ENCODE measurements at places on chromosomes 3 and 15. TPM values are rescaled to one million over a fixed set of nuclear protein-coding genes. Genes with fewer than 3 reads are reported as not detected.

DNA sequence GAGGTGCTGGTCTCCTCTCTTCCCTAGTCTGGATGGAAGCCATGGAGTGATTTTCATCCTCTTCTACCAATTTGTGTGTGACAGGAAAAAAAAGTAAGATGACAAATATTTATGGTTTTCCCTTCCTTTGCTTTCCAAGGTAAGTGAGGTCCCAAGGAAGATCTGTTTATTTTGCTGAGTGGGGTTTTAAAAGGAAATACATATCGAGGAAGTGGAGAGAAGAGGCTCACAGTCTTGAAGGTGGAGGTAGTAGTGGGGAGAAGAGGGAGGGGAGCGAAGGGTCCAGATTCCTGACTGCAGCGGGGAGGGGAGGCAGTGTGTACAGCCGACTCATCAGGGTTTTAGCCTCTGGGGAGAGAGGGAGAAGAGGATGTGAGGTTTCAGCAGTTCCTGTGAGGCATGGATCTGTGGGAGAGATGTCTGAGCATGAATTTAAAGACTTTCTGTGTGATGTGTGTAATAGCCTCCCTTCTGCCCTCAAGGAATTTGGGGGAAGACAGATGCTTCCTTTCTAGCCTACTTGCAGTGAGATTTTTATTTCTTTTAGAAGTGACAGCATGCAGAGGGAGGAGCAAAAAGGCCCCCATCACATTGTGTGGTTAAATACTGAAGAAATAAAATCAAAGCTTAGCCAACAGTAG, 272.4 kb downstream of the THRB start:
- DNase-seq = peak; percentile 18

DNA sequence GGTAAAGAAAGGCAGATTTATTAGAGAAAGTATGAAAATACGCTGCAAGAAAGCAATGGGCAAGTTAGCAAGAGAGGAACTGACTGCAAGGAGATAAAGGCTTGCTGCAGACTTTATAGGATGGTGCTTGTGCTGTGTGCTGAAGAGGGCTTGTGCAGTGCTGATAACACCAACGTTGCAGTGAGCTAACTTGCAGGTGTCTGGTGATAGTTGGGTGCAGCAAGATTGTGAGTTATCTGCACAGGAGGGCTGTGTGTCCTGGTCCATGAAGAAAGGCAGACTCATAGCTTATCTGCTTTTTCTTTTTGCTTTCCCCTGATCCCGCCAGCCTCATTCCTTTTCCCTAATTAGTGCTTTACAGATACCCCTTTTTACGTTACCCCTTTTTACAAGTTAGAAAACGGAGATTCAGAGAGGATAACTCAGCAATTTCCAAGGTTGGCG, 58.0 kb upstream of the ZNF148 start:
- no peak for DNase-seq

DNA sequence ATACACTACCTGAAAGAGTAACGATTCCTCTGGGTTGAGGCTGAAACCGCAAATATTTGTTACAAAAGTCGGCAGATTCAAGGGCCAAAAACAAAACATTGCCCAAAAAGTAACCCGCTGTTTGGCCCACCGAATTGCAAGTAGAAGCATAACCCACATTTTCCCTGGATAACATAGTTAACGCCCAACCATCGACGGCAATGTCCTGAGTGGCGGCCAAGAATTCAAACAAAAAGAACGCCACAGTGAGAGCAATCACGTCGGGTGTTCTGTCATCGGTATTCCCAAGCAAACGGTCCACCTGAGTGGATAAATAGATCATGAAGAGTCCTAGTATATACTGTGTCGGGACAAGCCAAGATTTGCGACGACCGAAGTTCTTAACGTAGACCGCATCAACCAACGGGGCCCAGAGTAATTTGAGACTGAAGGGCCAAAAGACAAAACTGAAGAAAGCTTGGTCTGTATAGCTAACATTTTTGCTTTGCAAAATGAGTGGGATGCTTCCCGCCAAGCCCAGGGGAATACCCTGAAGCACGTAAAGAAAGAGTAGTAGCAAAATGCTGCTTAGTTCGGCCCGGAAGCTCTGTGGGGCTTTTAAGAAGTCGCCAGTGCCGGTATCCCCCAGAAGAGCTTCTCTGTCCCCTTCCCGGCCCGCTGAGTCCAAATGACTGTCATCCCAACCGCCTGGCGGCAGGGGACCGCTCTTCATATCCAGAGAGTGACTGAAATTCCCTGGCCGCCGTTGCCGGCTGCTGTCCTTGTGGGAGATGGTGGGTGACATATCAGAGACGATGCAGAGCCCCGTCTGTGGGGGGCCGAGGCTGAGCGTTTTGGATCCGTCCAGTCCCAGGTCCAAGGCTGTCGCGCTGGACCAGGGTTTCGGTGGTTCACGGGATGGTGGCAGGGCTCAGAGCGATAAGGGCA, 750 bp downstream of the SLC33A1 start:
- peak; percentile 41 for DNase-seq

IGSF10 gene
- 0.17 TPM for polyA plus RNA-seq

- DNase-seq = no peak
These were observed 74.7 kb downstream of the CYP19A1 start for GRCh38 chr15:51263726-51264125.

- no peak for DNase-seq
These were observed 59.2 kb upstream of the IL12A start for GRCh38 chr3:159929171-159930141.

DNA sequence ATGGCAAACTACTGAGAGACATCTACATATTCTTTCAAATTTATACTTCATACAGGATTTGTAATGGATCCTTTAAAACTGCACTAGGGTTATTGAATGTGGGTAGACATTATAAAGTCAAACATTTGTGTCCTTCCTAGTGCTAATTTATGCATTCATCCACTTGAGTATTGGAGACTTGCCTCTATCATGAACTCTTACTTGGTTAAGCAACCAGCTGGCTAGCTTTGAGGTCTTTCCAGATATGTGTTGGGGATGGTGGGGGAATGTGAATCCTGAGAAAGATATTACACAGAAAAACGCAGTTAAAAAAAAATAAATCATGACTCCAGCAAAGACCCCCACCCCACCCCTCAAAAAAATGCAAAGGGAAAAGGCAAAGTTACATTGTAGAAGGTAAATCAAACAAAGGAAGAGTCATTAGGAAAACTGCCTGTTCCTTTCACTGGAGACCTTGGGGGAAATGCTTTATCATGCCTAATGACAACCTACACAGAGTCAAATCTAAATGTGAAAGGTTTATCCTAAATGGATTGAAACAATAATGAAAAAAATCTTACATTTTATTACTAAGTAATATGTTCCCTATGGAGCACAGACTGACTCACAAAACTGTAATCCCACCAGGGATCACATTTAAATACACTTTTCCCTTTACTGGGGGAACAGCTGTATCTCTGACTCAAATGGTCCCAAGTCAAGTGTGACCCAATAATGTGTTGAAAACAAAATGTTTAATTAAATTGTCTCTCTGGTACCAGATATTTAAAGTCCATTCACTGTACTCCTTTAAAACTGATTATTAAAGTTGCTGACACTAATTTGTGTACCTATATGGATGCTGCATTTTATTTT, 522.3 kb downstream of the ROBO1 start:
- no peak for DNase-seq

MOBP gene
- polyA plus RNA-seq = not detected

- peak; percentile 80 for DNase-seq
These were observed 87.8 kb downstream of the RSL24D1 start for GRCh38 chr15:55108858-55109518.

GRCh38 chr15:54577476-54578250, 599.4 kb downstream of the UNC13C start:
- no peak for DNase-seq

GRCh38 chr3:153129866-153130265, 32.2 kb upstream of the RAP2B start:
- DNase-seq = no peak

GRCh38 chr15:89912145-89912673, 543 bp downstream of the ARPIN start:
- DNase-seq = peak; percentile 43

Data from cardiac muscle cell (in vitro differentiated cells and primary cell).